ENCODE measurements at places on chromosomes 3 and 15.

- DNase-seq: no peak
These were observed 4.8 kb downstream of the CX3CR1 start for GRCh38 chr3:39275052-39275451.

DNA sequence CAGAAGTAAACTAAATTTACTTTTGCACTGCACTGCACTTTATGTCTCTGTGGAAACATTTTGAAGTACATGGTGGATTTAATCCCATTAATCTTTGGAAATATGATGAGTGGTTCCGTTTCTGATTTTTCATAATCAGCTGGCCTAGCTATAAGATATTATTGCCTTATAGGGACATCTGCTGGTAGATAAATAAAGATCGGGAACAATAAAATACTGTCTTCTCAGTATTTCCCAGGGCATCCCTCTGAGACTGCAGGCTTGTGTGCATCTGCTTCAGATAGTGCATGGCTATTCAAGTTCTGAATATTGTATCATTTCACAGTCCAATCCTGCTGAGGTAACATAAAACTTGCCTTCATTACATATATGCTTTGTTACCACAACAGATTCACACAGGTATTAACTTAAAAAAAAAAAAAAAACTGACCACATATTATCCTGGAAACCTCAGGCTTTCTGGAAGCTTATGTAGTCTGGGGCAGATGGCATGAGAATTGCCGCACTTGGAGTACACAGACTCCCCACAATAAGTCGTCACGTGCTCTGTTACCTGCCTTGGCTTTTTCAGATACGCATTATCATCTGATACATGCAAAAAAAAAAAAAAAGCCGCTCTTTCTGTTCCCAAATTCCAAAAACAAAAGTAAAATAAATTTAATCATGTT lies 330.8 kb upstream of the AGTR1 start:
- DNase-seq: peak; percentile 91

DNA sequence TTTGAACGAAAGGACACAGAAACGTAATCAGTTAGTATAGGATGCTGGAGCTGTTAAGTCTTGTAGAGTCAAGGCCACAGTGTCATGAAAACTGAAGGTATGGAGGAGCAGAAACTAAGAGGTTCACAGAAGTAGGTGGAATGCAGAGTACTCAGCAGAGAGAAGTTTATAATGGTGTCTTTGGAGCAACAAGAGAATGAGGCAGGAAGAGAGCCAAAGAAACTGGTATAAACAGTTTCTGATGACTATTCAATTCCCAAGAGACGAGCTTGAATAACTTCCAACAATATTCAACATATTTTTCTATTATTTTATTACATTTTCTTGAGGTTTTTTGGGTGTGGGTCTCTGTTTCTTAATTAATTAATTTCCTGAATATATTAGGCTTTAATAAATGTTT lies 29.6 kb downstream of the GALK2 start:
- DNase-seq: no peak

- no peak for DNase-seq
These were observed 3.0 kb upstream of the VIPR1 start for GRCh38 chr3:42499478-42499871.

GRCh38 chr3:189962466-189962865 lies 158.2 kb downstream of the P3H2 start:
- no peak for DNase-seq

DNA sequence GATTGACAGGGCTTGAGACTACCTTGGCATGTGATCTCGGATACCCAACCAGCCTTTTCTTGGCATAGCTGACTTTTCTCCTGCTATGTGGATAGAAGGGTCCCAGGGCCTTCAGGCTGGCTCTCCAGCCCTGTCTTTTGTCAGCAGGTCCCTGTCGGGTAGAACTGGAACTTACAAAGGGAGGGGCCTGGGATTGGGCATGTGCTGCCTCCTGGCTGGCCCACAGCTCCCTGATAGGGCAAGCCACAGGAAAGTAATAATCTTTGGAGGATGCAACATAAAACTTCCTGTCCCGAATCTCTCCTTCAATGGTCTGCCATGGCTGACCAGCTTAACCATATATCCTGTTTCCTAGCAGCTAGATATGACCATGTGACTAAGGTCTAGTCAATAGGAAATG lies 89.1 kb downstream of the ABHD5 start:
- no peak for DNase-seq

GRCh38 chr15:40941068-40941527 lies 12.0 kb downstream of the DLL4 start:
- peak; percentile 15 for DNase-seq

DNA sequence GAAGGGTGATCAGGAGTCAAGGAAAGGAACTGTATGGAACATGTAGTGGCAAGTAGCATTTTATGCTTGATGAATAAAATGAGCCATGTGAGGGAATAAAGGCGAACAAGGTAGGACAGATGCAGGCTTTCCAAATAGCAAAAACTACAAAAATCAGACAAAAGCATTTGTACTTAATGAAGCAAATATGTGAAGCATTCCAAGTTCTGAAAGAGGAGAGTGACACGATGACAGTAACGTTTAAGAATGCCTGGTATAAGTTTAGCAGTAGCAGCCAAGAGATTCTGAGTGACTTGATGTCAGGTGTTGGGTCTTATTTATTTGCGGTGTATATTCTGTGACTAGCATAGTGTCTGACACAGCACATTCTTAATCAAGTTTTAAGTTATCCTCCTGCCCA lies 408.2 kb upstream of the RASGRP1 start:
- DNase-seq: no peak

GRCh38 chr15:88401996-88402656 lies 65.1 kb downstream of the MRPL46 start:
- no peak for DNase-seq

DNA sequence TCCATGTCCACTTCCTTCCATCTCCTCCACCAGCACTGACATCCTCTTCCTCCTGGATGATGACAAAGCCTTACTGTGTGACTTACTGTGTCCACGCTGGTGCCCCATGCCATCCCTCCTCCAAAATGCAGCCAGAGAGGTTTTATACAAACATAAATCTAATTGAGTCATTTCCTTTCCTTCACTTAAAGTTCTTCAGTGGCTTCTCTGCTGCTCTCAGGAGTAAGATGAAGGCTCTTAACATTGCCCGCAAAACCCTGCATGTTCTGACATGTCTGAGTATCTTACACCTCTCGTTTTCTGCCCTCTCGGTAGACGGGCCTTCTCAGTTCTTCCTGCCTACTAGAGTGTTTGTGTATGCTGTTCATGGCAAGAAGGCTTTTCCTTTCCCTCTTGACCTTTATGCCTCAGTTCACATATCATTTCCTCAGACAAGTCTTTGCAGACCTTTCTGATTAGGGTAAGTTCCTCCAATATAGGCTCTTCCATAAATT lies 175.5 kb downstream of the CFAP20DC start:
- no peak for DNase-seq

- no peak for DNase-seq
These were observed 15.9 kb downstream of the ZXDC start for GRCh38 chr3:126459763-126460127.

DNA sequence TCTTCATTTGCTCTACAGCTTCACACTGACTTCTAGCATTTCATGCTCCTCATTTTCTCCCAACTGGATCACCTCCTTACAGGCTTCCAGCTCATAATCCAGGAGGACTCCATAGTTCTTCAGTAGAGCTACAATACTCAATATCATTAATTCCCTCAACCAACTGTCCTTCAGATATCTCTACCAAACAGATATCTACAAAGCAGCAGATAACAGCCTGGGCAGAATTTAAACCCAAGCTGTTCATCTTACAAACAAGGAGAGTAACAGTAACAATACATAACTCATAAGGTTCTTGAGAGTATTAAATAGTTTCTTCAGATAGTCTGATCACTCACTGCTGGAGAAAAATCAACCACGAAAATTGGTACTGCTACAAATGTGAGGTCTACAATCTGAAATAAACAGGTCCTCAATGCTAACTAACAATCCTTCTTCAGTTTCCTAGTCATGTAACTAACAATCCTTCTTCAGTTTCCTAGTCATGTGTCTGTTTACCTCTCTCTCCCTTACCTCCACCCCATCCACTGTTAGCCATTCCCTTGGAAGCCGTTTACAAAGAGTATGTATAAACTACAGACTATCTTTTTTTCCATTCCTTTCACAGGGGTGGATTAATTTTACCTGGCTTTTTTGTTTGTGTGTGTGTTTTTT lies 5.0 kb downstream of the PEAK1 start:
- no peak for DNase-seq

- no peak for DNase-seq
These were observed 6.3 kb downstream of the DUOXA1 start for GRCh38 chr15:45123397-45123796.
